Fibroblast of the conjunctiva (primary cell): ENCODE measurements at places on chromosomes 7 and 10.

DNA sequence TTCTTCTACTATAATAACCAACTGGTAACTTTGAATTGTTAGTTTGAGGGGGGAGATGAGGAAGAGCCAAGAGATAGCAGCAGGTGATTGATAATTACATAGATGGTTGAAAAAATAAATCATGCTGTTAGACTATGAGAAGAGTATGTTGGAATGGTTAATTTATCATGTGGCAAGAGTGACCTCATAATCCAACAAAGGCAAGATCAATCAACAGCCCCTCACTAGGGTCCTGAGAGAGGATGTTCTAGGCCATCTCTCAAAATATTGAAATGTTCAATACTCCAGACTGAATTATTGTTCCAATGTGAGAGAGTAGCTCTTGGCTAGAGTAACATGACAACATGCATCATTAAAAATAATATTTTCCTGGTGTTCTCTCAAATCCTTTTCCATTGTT, 67.9 kb downstream of the ADD3 start:
- DNase-seq, result no peak

DNA sequence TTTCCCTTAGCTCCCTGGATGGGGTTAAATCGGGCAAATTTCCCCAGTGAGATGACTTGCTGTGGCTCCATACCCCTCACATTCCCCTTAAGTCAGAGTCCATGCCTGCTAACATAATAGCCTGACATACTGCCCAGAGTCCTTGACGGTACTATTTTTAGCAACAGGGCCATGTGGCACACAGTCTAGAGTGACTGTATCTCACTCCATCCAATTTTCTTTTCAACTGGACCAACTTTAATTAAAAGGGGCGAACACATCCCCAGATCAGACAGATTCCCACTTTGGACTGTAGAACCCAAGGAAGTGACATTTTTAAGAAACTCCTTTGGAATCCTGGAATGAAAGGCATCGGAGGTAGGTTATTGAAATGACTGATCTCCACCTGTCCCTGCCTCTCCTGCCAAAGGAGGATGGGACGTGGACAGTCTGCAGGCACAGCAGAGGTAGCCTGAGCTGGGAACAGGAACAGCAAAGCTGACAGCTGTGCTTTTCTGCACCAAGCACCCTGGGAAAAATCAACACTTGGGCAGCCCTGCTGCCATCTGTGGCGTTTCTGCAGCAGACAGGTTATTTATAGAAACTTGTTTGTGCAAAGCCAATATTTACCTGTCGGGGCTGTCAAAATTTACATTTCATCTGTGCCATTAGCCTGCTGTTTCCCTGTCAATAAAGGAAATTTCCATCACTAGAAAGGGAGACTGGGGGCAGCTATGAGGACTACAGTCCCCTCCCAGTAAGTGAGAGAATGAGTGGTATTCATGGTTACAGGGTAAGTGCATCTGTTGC, 221.5 kb upstream of the AOAH start:
- no peak for DNase-seq

DNA sequence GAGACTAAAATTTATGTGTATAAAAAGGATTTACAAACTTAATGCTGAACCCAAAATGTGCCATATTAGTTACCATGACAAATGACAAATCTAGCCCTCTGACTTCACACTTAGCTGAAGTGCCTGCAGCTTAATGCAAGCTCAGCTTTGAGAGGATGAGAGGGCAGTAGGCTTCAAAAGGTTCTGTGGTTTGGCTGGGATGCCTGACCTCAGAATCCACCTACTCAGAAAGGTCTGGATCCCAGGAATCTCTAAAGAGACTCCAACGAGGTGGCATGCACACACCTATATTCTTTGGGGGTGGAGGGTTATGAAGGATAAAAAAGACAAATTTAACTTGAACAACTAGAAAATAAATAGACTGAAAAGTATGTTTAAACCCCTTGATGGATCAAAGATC, 213.4 kb downstream of the TAX1BP1 start:
- no peak for DNase-seq

DNA sequence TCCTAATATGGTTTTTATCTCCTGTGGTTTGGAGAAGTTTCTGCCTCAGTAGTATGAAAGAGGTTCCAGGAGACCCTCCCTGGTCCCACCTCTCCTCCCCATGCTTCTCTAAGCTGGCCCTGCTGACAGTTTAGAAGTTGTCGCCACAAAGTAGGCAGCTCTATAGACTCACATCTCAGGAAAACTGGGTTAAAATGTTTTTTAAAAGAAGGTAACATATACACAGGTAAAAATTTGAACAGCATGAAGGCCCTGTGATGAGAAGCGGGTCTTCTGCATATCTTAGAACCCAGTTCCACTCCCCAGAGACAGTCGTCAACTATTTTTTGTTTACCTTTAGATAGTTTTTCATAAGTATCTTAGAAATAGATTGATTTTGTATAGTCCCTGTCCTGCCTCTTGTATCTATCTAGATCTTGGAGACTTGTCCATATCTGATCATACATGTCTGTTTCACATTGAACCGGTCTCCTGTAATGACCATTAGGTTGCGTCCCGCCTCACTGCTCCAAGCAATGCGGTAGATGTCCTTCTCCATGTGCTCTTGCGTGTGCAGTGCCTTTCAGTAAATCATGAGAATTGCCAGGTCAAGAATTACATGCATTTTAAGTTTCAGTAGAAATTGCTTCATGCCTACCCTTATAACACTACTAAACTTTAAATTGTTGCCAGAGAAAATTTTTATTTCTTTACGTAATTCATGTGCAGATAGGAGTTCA, 2.2 kb downstream of the DUSP5 start:
- no peak for DNase-seq

GRCh38 chr7:140229101-140229525, 52.3 kb upstream of the KDM7A start:
- DNase-seq, result no peak

GRCh38 chr7:57354195-57354594, 95.8 kb upstream of the ZNF716 start:
- no peak for DNase-seq

DNA sequence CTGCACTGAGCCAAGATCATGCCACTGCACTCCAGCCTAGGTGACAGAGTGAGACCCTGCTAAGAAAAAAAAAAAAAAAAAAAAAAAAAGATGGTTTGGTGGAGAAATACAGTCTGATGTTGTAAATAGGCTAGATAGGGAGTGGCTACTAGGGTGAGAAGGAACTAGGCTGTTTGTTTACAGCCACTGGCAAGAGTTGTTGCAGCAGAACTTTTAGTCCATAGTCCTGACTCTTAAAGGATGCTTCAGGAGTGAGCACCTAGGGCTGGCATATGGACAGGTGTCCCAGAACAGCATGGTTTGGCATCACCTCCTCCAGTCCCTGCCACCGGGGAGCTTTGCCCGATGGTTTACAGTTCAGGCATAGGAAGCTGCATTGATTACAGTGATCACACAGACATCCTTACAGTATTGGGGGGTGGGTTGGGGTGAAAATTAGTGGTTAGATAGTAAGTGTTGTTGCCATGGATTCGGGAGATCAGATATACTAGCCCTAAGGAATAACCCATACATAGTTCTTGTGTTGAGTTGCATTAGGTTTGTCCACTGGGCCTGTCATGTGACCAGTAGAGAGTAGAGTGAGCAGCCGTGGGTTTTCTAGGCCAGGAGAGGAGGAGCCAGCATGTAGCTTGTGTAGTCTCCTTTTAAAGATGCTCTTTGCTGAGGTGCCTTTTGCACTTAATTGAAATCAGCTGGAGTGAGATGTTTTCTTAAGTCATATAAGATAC, 35.9 kb downstream of the ZRANB1 start:
- DNase-seq, result no peak

GRCh38 chr10:11793762-11794479, 29.2 kb upstream of the PROSER2 start:
- no peak for DNase-seq

- DNase-seq, result no peak
Measured at GRCh38 chr7:15914611-15915010, 228.1 kb upstream of the MEOX2 start.

GRCh38 chr7:6320791-6321190, 48.4 kb upstream of the CYTH3 start:
- no peak for DNase-seq

GRCh38 chr7:131233193-131233592, 94.5 kb upstream of the MKLN1 start:
- DNase-seq, result no peak

DNA sequence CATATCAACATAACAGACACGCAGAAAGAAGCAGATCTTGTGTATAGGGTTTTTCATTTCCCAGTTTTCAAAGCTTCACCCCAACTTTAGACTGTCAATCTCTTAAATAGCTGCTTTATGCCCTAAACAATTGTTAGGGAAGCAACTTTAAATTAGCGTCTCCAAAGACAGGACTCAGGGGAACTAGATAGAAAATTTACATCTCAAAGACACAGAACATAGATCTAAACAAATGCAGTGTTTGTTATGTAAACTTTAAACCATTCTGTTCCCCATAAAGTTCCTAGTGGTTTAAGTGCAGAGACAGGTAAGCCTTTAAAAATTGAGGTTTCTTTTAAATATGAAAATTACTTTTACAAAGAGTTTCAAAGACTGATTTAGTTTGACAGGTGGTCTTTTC, 379.2 kb upstream of the GHITM start:
- no peak for DNase-seq

GRCh38 chr10:62278441-62278910, 9.8 kb upstream of the RTKN2 start:
- no peak for DNase-seq

DNA sequence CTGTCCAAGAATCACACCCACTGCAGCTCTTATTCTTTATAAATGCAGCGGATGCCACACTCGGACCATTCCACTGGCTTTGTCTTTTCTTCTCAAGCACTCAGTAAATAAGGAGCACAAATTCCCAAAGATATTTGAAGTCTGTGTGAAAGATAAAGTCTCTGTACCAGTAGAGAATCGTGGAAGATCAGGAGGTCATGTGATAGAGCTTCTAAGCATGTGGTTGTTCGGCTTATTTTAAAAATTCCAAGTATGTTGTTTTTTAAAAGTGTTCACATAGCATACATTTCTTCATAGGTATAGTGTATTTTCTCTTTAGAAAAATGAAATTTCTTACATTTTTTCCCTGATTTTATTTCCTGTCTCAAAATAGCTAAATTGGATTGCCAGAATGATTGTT, 75.8 kb downstream of the NOC3L start:
- no peak for DNase-seq

- peak; percentile 84 for DNase-seq
Measured at GRCh38 chr7:151459726-151460473, 20.0 kb upstream of the CRYGN start.

DNA sequence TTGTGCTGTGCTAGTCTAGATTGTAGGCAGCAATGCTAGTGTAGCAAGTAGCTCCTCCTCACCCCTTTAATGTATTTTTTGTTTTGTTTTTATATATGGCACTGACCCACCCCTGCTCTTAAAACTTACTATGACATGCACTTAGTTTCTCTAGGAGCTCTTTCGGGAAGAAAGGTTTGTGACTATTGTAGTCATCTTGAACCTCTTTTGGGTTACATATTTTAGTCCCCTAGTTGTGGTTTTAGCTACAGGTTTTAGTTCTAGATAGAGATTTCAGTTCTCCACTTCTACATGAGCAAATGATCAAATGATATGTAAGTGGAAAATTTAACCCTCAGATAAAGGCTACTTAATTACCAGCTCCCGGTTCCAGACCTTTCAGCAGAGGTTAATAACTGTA, 14.9 kb downstream of the MINPP1 start:
- DNase-seq, result no peak

- DNase-seq, result no peak
Measured at GRCh38 chr10:52031771-52032170, 282.3 kb upstream of the DKK1 start.

GRCh38 chr7:5622286-5622685, 159.2 kb downstream of the RNF216 start:
- DNase-seq, result no peak

DNA sequence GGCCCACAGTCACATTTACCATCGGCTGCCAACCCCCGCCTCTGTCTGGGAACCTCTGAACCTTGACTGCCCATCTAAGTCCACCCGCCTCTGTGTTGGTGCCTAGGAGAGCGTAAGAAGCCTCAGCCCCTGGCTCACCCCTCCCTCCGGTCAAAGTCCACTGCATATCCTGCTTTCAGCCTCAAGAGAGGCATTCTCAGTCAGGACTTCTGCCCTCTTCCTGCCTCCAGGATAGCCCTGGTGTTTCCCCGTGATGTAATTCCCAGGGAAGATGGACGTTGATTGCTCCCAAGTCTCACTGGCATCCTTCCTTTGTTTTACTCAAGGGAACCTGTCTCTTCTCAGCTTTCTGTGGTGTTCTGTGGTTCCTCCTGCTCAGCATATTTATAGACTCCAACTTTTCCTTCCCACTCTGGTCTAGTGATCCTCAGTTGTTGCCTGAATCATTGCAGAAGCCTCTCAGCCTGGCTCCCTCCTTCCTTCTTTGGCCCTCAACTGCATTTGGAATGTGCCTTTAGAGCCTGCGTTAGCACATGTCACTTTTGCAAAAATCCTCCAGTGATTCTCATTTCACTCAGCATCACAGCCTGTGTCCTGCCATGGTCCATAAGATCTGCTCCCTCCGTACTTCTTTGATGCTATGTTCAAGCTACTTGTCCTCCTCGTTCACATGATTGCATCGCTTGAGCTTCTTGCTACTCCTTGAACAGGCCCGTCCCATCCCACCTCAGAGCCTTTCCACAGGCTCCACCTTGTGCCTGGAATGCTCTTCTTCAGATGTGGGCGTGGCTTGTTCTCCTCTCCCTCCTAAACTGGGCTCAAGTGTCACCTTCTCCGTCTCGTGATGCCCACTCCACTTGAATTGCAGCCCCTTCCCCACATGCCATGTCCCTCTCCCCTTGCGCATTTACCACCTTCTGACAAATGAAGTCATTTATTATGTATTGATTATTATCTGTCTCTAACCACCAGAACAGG, 124.2 kb downstream of the PLPP4 start:
- DNase-seq, result no peak

GRCh38 chr10:113693348-113693747, 13.6 kb downstream of the CASP7 start:
- DNase-seq, result no peak

DNA sequence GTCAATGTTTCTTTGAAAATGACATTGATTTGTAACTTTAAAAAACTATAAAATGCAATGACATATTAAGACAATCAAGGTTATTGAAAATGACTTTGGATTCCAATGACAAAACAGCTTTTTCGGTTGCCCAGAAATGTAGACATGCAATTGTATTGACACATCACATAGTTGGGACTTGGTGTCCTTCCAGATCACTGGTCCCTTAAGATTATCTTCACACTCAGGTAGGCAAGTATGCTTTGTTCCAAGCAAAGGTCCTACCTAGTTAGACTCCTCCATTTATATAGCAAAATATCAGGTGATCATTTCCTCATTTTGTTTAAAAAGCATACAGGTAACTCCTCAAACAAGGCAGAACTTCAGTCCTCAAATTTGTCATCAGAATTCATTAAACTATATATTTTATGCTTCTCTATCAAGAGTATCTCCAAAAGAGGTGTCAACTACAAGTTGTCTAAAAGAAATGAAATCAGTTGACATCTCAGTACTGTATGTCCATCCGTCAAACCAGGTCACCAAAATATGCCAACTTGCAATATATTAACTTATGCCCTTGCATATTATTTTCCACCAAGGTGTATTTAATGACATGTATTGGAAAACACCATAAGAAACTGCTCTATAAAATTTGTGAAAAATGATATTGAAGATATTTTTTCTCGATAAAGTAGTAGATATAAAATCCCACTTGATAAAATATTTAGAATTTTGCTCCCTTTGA, 64.6 kb downstream of the TSPAN12 start:
- no peak for DNase-seq
